ENCODE measurements at places on chromosomes 5 and 9.

DNA sequence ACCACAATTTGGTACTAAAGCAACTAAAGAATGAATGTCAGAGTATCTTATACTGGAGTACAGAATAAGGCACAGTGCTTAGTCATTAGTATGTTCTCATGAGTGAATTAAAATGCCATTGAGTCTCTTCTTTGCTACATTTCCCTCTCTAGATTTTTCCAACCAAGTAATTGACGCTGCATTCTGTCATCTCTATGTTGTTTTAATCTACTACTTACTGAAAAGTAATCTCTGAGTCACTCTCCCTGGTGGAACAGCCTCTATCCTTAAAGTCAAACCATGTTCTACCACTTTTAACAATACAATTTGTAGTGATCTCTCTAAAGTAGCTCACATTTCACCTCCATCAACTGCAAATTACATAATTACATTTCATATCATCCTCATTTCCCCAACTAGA, 495.1 kb downstream of the CDH18 start:
- no peak for DNase-seq

GRCh38 chr9:122777935-122778627, 10.7 kb upstream of the OR5C1 start:
- DNase-seq, result no peak

DNA sequence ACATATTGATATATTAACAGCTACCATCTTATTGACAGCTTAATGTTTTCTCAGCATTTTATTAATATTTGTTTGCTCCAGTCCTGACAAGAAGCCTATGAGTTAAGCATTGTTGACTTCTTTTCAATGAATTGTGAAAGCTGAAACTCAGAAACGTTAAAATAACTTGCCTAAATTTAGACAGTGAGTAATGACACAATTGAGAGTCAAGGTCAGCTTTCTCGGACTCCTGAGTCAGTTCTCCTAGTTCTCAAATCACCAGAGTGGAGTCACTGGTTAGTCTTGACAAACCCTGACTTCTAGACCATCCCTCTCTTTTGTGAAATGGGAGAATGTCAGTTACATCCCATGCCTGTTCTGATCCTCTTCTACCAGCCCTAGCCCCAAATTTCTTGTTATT, 222.7 kb upstream of the ACO1 start:
- DNase-seq, result no peak

DNA sequence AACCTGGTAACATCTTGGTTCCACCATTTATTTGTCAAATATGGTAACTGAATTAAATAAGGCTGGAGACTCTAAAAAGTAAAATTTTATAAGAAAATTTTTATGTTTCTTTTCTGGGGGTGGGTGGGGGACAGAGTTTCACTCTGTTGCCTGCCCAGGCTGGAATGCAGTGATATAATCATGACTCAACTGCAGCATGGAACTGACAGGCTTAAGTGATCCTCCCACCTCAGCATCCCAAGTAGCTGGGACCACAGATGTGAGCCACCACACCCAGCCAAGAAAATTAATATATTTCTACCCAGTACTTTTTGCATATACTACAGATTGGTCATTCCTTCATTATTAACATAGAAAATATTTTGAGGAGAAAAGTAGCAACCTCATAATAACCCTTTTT, 216.9 kb downstream of the DEPDC1B start:
- DNase-seq, result no peak

GRCh38 chr5:141657404-141657803, 6.2 kb upstream of the FCHSD1 start:
- no peak for DNase-seq

GRCh38 chr5:120808135-120808534, 344.0 kb downstream of the PRR16 start:
- no peak for DNase-seq

GRCh38 chr9:124733964-124734740, 37.0 kb downstream of the NR6A1 start:
- DNase-seq, result no peak

GRCh38 chr5:24365406-24365805, 279.4 kb downstream of the CDH10 start:
- DNase-seq, result no peak

DNA sequence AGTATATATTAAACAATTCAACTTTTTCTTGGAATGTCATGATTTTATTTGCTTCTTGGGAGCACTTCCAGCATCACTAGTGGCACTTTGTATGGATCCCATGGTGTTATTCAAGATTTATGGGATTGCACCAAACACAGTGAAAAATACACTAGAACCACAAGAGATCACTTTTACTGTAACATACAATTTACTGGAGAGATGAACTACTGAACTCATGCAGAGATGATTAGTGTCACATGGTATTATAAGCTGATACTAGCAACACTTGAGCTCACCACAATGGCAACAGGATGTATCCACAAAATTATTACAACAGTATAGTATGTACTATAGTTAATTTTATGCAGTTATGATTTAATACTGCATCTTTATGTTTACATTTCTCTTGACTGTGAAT, 16.3 kb upstream of the SLC36A2 start:
- no peak for DNase-seq

Measured in iPS DF 19.7 (cell line).